ENCODE measurements at places on chromosomes 11 and 22.

GRCh38 chr11:112760396-112761059, 200.7 kb upstream of the NCAM1 start:
- no peak for DNase-seq

GRCh38 chr11:75925785-75926164, 110.8 kb downstream of the UVRAG start:
- DNase-seq = peak; percentile 5

DNA sequence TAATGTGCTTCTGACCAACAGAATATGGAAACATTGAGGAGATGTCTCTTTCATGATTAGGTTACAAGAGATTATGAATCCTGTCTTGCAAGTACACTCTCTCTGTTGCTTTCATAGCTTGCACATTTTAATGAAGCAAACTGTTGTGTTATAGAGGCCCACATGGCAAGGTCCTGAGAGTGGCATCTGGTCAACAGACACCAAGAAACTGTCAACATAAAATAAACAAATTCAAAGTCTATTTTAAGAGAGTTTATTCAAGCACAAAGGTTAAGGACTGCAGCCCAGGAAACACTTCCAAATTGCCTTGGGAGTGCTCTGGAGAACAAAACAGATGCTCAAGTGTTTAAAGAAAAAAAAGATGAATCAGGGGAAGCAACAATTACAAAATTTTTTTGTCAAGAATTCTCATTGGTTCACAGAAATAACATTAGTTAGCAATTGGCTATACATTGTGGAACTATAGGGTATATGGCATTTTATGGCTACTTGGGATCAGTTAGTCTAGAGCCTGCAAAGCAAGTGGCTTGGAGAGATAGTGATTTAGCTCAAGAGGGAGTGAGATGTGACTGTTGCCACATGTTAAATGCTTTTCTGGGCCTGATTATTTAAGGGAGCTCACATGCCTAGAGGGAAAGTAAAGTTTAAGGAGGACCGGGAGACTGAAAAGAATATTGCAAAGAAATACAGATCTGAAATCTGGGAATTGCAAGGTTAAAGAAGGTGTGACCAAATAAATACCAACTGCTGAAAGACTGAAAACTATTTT, 54.6 kb downstream of the CTSC start:
- no peak for DNase-seq

- peak; percentile 23 for DNase-seq
Measured at GRCh38 chr11:102604875-102605274, 20.3 kb downstream of the MMP20 start.

GRCh38 chr11:10030122-10030490, 263.9 kb downstream of the SBF2 start:
- DNase-seq = no peak

DNA sequence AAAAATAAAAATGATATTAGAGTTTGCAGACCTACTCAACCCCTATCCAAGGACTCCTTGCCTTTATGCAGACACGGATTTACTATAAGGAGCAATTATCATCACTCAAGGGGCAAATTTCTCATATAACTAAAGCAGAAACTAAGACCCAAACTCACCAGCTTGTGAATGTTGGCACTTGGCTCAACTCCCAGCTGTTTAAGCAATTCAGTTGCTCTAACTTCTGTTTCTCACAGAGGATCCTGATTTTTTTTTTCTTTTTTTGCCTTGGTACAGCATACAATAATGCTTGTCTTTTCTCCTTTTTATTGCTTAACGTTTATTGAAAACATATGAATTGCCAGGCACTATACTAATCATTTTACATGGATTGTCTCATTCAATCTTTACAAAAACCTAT, 9.6 kb upstream of the CBLIF start:
- no peak for DNase-seq

DNA sequence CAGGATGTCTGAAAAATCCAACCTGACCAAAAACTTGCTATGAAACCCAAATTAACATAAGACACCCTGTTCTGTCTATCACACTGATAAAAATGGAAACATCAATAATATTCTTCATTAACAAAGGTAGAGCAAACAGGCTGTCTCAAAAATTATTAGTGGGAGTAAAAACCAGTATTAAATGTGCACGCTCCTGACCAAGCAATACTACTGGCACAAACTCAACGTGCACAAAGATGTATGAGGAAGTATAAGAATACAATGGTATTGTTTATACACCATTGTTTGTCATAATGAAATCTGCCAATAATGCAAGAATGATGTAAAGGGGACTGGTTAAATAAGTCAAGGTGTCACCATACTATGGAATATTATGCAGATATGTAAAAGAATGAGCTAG, 288.5 kb downstream of the MN1 start:
- DNase-seq = peak; percentile 38

- DNase-seq = no peak
Measured at GRCh38 chr11:90594658-90595057, 371.8 kb upstream of the CHORDC1 start.

Data from bronchial epithelial cell (primary cell).